A549 (cell line): ENCODE measurements at places on chromosomes 4 and X. TPM values are rescaled to one million over a fixed set of nuclear protein-coding genes. Genes with fewer than 3 reads are reported as not detected.

Gene ADGRG4
- polyA plus RNA-seq = not detected in 3 replicates

Gene MSX1
- 2.8 to 2.9 TPM (median 2.8 TPM) in 3 replicates for polyA plus RNA-seq

Gene ITIH6
- not detected in 3 replicates for polyA plus RNA-seq

Gene FOXR2
- polyA plus RNA-seq = not detected in 3 replicates

Gene HOPX
- polyA plus RNA-seq = not detected in 3 replicates

Gene CSAG1
- polyA plus RNA-seq = 0.27 to 0.37 TPM in 2 of 3 replicates, not detected in the other

- no peak for DNase-seq
These were observed 872.1 kb downstream of the PCDH7 start for GRCh38 chr4:31592293-31592692.

DNA sequence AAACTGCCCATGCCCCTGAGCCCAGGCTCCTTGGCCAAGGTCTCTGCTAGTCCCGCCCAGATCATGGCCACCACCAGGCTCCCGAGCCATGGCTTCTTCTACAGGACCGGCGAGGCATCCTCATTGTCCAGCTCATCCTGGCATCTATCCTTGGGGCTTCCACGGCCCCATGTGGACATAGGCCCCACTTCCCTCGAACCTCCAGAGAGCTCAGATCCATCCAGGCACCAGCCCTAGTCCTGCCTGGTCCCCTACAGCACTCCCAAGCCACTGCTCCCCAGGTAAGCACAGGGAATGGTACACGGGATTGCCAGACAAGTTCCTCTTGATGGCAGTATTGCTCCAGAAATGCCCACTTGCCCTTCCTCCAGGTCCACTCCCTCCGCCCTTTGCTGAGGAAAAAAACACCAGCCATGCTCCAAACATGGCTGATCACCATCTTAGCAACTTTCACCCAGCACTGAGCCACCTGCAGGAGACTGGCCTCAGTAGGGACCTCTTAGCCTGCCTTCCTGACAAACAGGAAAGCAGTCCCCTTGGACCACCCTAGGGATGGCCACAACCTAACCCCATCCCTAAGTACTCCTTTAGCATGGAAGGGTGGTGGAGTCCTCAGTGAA lies 272.1 kb upstream of the AGTR2 start:
- peak; percentile 23 for DNase-seq

DNA sequence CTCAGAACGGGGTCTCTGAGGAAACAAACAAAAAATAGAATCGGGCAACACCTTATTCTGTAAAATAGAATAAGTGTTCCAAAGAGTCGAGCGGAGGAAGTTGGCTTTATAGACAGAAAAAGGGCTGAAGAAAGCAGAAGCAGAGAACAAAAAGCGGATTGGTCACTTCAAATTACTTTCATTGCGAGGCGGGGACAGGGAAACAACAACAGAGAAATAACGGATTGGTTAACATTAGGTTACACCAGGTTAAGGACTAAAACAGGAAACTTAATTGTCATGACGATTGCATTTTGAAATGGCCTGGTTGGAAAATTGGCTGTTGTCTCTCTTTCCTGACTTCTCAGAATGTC lies 433 bp upstream of the COQ2 start:
- peak; percentile 15 for DNase-seq

GRCh38 chr4:132955146-132955545 lies 193.9 kb upstream of the PCDH10 start:
- no peak for DNase-seq

GRCh38 chr4:91525621-91526020 lies 778.1 kb upstream of the GRID2 start:
- DNase-seq = no peak

GRCh38 chrX:84156821-84157220 lies 31.2 kb downstream of the RPS6KA6 start:
- DNase-seq = no peak
